Aorta (tissue), 5 donors: ENCODE measurements at places on chromosomes 6 and 20. TPM values are rescaled to one million over a fixed set of nuclear protein-coding genes. Genes with fewer than 3 reads are reported as not detected.

NOTCH4 gene
- total RNA-seq, result 35.2 TPM

- H3K4me1 ChIP-seq, result no peaks in the 10 kb centered on the region
- DNase-seq, result no peak
- no peaks in the 10 kb centered on the region for H3K27me3 ChIP-seq
- no peak overlapping the region for H3K4me3 ChIP-seq
- no peak overlapping the region for H3K27ac ChIP-seq
- H3K36me3 ChIP-seq, result no peaks in the 10 kb centered on the region
These were observed 5.2 kb downstream of the TFAP2C start for GRCh38 chr20:56634307-56634706.

- no peak overlapping the region for H3K4me3 ChIP-seq
- DNase-seq, result no peak
- no peaks in the 10 kb centered on the region for H3K27me3 ChIP-seq
- no peaks in the 10 kb centered on the region for H3K36me3 ChIP-seq
- no peaks in the 10 kb centered on the region for H3K4me1 ChIP-seq
These were observed 198.2 kb upstream of the SSTR4 start for GRCh38 chr20:22836877-22837276.

- H3K4me3 ChIP-seq, result no peak overlapping the region
- H3K27ac ChIP-seq, result no peak overlapping the region
- H3K4me1 ChIP-seq, result no peaks in the 10 kb centered on the region
- H3K27me3 ChIP-seq, result no peaks in the 10 kb centered on the region
- H3K36me3 ChIP-seq, result no peaks in the 10 kb centered on the region
These were observed 154.0 kb upstream of the CITED2 start for GRCh38 chr6:139528471-139528870.
